ENCODE measurements at places on chromosomes 16 and 17. TPM values are rescaled to one million over a fixed set of nuclear protein-coding genes. Genes with fewer than 3 reads are reported as not detected.

The AGRP gene
- 0.91 TPM for polyA plus RNA-seq

The KANSL1 gene
- polyA plus RNA-seq, result 99.4 TPM

The NFAT5 gene
- 68.1 TPM for polyA plus RNA-seq

The KRTAP4-5 gene
- polyA plus RNA-seq, result not detected

The FN3K gene
- 35.3 TPM for polyA plus RNA-seq

The CPNE7 gene
- polyA plus RNA-seq, result 4.2 TPM

The ERN2 gene
- polyA plus RNA-seq, result 0.42 TPM

The MMP28 gene
- 1.7 TPM for polyA plus RNA-seq
